ENCODE measurements at places on chromosomes 4 and X. TPM values are rescaled to one million over a fixed set of nuclear protein-coding genes. Genes with fewer than 3 reads are reported as not detected.

DNA sequence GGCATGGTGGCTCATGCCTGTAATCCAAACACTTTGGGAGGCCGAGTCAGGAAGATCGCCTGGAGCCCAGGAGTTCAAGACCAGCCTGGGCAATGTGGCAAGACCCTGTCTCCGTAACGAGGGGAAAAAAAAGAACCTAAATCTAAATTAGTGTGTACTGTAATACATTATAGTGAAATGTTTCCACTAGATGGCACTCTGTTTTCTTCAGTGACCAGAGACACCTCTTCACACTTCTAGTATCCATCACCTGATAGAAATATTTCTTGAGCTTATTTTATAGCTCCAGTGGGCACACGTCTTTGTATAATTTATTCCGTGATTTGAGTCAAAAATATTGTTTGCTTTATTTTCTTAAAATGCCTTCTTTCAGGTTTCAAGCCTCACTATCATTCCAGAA lies 600.9 kb upstream of the DIPK2B start:
- DNase-seq: peak; percentile 62

- peak; percentile 92 for DNase-seq
Observed at GRCh38 chrX:10119399-10119990, 37.3 kb upstream of the CLCN4 start.

Gene TCEAL7
- polyA plus RNA-seq: not detected

GRCh38 chr4:86346320-86346719 lies 13.5 kb downstream of the MAPK10 start:
- no peak for DNase-seq

DNA sequence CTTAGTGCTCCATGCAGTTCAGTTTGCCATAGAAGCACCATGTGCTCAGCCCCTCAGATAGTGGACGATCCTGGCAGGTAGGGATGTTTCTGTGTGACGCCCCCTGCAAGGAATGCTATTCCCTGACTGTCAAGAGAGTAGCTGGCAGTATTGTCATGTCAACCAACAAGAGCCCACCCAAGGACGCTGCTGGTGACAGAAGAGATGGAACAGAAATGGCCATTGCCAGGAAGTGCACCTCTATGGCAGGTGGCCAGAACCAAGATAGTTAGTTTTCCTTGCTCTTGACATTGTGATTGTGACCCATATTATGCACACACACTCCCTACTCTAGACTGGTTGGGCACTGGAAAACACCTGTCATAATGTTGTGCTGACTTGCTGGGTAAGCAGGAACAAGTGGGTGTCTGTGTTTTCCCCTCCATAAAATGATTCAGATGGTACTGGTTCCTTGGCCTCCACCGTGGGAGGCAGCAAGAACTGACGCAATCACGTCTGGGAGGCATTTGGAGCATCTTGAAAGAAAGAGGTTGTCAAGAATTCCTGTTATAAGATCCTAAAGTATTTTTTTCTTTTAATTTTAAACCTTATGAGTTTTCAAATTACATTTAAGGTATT lies 507.9 kb downstream of the MID1IP1 start:
- peak; percentile 1 for DNase-seq

Gene MGARP
- 1.1 TPM for polyA plus RNA-seq

Gene UGT8
- not detected for polyA plus RNA-seq

- peak; percentile 20 for DNase-seq
Observed at GRCh38 chr4:169620880-169621248, 486 bp downstream of the CLCN3 start.

DNA sequence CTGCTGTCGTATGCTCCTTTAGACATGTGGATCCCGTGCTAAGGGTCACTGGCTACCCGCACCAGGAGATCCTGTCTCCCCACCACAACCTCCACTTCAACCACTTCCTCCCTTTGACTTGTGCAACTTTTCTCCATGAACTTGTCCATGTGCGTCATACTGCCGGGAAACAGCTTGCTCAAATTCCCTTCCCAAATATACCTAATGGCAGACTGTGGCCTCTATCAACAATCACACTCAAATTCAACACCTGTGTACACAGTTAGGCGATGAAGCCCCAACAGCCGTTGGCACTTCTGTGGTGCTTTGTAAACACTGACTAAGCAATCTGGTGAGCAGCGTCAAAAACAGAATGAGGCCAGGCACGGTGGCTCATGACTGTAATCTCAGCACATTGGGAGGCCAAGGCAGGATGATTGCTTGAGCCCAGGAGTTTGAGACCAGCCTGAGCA lies 49.5 kb downstream of the CD99L2 start:
- DNase-seq: peak; percentile 62

GRCh38 chr4:120881351-120881750 lies 41.2 kb downstream of the PRDM5 start:
- DNase-seq: no peak

Data from A549 (cell line).